ENCODE measurements at places on chromosomes 4 and X.

- no peak for DNase-seq
Observed at GRCh38 chrX:45845142-45845541, 644.5 kb upstream of the DIPK2B start.

- DNase-seq, result no peak
Observed at GRCh38 chr4:76569706-76570105, 134.7 kb downstream of the SHROOM3 start.

GRCh38 chr4:71932941-71933340 is 98.9 kb upstream of the NPFFR2 start:
- DNase-seq, result no peak

DNA sequence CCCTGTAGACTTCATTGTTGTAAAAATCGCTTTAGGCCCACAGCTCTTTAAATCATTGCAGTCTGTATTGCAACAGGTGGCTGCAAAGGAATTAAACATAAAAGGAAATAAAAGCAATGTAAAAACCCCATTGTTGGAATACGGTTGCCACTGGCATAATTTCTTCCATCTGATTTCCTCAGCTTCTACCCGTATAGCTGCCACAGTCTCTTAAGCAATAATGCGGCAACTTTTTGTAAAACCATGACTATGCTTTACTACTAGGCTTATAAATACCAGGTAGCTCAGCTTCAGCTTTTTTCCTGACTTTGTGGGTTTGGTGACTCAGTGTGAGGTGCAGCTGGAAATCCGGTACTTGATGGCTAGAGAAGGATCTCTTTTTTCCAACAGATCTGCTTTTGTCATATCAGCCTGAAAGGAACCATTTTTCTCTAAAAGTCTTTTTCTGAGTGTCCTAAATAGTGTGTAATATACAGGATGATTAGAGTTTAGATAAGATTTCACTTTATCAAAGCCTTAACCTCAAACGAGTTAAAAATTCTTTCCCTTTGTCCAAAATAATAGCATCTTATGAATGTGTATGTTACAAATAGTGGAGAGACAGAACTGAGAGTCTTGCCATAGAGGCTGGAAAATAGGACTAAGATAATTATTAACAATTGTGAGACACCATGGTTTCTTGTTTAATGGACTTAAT is 268.0 kb downstream of the ADGRL3 start:
- no peak for DNase-seq

DNA sequence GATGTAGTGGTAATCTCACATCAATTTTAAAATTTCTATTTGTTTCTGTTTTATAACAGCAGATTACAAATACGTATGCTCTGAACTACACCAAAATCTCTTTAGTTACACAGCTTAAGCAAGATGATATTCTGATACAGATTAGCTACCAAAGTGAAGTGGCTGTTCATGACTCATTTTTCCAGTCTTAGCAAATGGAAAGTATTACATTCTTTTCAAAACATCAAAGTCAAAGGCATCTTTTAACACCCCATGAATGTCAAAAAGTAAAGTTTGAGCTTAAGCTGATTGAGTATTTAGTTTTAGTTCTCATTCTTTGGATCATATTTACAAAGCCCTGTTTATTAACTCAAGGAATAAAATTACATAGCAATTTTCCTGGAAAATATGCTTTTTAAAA is 6.6 kb upstream of the HPGDS start:
- no peak for DNase-seq

- DNase-seq, result no peak
Observed at GRCh38 chrX:19372170-19372546, 28.4 kb downstream of the PDHA1 start.

DNA sequence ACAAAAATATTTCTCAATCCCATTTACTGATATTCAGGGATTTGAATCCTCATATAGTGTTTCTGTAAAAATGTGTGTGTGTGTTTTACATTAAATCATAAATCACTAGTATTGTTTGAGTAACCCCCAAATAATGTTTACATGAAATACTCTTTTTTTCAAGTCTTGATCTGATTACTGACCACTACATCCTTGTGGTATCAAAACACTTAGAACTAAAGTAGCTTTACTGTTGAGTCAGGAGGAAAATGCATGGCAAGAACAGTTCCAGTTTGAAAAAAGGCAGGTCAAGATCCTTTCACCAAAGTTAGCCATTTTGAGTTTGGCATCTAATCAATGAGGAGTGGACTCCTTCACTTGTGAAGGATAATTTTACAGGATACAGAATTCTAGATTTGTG is 3.6 kb upstream of the WDR19 start:
- no peak for DNase-seq
